ENCODE measurements at places on chromosomes 4 and X.

GRCh38 chr4:75058486-75058885, 125.6 kb downstream of the PARM1 start:
- no peak for DNase-seq

DNA sequence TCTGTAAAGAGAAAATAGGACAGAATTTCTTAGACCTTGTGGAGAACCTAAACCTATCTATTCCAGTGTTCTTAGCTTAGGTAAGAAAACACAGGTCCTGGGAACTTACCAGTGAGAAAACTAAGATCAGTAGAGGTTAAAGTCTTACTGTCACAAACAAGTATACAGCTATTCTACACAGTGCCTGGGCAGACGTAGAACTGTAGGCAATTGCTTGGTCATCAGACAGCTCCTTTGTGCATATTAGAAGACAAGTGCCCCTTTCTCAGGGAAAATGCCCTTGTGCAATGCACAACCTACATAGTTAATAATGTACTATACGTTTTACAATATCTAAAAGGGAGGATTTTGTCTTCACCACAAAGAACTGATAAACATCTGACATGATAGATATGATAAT, 86.6 kb upstream of the JADE1 start:
- DNase-seq = no peak

DNA sequence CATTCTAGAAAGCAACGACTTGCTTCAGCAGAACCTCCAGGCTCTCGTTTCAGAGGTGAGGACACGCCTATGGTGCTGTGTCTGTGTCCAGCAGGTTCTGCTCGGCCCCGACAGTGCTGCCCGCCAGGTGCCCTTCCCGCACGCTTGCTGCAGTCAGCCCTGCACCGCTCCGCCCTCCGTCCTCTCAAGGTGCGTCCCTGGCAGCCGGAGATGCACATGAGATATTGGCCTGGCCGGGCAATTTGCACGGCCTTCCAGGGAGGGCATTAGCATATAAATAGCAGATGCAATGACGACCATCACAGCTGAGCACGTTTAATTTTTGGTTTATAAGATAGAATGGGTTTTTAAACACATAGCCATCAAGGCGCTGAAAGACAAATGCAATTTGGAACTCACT, 14.4 kb downstream of the UVSSA start:
- DNase-seq = no peak

DNA sequence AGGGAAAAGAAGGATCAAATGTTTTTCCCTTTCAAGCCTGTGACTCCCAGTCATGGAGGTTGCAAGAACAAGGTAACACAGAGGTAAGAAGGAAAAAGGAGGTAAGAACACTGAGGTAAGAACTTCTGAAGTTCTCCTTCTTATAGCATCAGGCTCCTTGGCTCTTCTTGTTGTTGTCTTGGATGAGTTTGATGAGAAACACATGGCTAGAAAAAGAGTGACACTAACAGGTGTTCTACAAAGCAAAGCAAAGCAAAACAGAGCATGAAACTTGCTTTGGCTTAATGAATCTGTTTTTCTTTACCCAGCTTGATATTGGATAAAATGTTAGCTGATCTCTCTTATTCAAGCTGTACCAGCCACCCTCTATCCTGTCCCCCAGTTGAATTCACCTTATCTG, 231.2 kb upstream of the F9 start:
- no peak for DNase-seq

DNA sequence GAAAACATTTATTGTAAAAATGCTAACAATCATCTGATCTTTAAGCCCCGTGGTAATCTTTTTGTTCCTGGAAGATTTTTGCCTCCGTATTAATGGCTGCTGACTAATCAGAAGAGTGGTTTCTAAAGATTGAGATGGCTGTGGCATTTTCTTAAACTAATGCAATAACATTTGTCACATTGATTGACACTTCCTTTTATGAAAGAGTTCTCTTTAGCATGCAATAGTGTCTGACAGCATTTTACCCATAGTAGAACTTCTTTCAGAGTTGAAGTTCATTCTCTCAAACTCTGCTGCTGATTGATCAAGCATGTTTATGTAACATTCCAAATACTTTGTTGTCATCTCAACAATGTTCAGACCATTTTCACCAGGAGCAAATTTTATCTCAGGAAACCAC, 26.8 kb upstream of the UGT2B4 start:
- DNase-seq = no peak

GRCh38 chr4:112140536-112140935, 4.7 kb upstream of the FAM241A start:
- DNase-seq = no peak

DNA sequence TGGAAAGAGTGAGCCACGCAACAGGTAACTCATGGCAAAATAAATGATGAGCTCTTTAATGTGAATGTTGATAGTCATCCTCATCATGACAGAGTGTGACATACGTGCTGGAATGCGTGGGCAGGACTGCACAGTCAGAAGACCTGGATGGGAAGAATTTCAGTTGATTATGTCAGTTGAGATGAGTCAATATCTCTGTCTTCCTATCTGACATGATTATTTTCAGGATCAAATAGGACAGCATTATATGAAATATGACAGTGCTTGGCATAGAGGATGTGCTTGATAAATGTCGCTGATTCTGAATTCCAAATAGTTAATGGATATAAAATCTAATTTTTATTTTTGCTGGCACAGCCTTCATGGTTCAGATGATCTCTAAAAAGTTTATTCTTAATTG, 95.1 kb downstream of the IL15 start:
- DNase-seq = no peak

DNA sequence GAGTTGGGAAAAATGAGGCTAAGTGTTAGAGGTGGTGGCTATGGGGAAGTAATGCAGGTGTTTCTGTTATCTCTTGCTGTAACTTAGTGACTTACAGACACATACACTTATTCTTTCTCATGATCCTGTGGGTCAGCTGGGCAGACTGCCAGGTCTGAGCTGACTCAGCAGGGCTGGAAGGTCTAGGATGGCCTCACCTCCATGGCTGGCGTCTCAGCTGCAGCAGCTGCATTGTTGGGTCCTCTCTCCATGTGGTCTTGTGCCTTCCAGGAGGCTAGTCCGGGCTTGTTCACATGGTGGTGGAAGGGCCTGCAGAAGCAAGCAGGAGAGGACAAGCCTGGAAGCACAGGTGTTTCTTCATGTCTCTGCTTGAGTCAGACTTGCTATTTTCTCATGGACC, 172.7 kb downstream of the NHS start:
- DNase-seq = no peak

DNA sequence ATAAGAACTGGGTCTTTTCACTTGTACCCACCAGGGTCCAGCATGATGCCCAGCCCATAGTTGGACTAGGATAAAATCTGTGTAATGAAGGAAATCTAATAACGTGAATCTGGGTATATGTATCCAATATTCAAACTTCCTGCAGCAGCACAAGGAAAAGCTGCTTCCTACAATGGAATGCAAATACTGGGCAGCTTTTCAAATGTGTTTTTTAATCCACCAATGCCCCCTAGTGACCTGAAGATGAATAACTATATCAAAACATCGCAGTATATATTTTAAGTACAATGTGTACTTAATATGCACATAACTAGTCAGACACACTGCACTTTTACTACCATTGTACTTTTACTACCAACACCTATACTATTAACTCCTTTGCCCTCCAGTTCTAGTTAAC, 5.3 kb downstream of the APOO start:
- no peak for DNase-seq

DNA sequence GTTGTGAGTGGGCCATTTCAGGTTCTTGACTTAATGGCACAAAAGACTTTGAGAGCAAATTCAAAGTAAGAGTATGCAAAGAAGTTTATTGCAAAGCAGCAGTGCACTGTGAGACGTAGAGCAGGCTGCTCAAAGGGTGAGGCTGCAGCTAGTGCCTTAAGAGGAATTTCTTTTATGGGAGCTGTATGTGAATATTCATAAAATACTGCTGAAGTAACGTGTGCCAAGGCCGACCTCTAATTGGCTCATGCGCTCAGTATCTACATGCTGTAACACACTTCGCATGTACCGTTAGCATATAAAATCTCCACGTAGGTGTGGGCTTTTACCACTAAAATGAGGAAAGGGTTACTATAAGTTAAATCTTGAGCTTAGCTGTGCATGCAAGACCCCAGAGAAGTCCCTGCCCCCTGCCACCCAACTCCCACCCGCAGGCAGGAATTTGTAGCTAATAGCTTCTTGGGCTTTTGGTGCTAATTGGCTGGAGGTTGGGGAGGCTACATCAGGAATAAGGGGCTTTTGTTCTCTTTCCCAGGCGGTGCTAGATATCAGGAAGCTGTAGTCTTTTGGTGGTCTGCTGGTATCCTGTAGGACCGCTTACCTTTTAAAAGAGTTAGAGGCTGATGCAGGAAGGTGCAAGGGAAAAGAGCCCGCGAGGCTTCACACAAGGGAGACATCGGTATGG, 47.6 kb downstream of the FSTL5 start:
- DNase-seq = no peak

DNA sequence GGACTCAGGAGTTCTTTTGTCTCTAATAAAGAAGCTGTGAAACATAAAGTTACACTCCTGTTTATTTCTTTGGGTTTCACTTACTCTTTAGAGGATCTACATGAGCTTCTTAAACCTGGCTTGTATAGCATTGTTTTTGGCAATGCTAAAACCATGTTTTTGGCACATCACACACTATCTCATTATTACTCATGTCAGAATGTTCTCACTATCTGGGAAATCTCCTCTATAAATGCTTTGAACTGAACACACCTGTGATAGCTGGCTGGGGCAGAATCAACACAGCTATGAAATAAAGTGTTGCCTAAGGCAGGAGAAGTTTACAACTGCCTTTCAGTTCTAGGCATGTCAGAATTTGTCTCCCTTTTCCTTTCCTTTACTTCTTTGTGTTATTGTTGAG, 52.6 kb downstream of the SULT1B1 start:
- no peak for DNase-seq

GRCh38 chr4:109294468-109295020, 7.9 kb downstream of the COL25A1 start:
- no peak for DNase-seq

- no peak for DNase-seq
Observed at GRCh38 chr4:82618103-82618720, 56.4 kb upstream of the TMEM150C start.

- DNase-seq = no peak
Observed at GRCh38 chrX:13179100-13179499, 134.7 kb upstream of the FAM9C start.

DNA sequence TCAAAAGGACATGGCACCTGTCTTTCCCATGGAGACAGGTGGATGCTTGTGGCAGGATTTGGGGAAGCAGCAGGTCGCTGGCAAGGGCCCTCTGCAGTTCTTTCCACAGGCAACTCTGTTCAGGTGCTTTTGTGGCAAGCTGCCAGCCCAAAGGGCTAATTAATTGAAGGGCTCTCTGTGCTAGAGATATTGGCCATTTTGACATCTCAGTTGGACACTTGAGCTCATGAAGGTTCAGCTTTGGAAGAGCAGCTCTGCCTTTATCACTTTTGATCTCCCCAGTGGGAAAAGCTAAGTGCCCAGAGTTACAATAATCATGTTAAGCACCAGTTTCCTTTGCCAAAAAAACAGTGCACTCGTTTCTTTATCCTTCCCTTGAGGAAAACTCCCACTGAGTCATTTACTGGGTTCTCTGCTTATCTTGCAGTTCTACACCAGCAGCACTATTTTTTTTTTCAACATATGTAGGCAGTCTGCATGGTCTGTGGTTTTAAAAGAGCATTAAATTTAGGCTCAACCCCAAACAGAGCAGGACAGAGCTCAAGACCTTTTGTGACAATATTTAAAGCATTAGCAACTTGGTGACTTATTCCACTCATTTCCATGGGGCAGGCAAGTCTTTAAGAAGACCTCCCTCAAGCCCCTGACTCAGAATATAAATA, 336.4 kb upstream of the RASGEF1B start:
- DNase-seq = no peak

GRCh38 chr4:102439236-102439614, 61.9 kb upstream of the NFKB1 start:
- DNase-seq = no peak

DNA sequence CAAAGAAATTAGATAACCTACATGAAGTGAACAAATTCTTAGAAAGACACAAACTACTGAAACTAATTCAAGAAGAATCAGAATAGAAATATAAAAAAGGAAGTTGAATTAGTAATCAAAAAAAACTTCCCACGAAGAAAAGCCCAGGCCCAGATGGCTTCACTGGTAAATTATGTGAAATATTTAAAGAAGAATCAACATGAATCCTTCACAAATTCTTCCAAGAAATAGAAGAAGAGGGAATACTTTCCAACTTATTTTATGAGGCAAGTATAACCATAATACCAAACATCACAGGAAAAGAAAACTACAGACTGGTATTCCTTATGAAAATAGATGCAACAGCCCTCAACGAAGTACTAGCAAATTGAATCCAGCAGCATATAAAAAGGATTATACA, 30.7 kb downstream of the MOSPD2 start:
- DNase-seq = no peak
